Chondrocyte (in vitro differentiated cells): ENCODE measurements at places on chromosomes 1 and 21. TPM values are rescaled to one million over a fixed set of nuclear protein-coding genes. Genes with fewer than 3 reads are reported as not detected.

DNA sequence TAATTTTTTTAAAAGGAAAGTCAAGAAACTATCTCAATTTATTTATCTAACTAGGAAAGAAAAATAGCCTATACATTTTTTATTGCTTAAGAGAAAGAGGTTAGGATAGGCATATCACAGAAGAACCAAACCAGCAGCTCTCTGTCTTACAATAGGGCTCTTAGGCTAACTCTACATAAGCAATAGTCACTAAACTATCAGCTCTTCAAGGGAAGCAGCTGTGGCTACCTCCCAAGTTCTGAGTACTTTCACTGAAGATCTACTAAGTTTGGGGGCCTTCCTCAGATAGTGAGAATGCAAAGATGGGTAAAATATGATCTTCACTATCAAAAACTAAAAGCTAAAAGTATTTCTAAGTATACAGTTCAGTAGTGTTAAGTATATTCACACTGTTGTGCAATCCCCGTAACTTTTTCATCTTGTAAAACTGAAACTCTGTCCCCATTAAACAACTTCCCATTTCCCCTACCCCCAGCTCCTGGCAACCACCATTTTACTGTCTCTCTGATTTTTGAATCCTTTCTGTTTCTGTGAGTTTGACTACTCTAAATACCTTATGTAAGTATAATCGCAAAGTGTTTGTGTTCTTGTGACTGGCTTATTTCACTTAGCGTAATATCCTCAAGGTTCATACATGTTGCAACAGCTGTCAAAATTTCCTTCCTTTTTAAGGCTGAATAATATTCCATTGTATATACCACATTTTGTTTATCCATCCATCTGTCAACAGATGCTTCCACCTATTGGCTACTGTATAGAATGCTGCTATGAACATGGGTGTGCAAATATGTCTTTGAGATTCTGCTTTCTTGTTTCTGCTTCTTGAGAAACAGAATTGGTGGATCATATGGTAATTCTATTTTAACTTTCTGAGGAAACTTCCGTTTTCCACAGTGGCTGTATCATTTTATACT is 73.3 kb downstream of the ACBD6 start:
- DNase-seq: no peak

PADI4 gene
- 0.60 TPM in 1 of 3 replicates, not detected in the others for total RNA-seq

DNA sequence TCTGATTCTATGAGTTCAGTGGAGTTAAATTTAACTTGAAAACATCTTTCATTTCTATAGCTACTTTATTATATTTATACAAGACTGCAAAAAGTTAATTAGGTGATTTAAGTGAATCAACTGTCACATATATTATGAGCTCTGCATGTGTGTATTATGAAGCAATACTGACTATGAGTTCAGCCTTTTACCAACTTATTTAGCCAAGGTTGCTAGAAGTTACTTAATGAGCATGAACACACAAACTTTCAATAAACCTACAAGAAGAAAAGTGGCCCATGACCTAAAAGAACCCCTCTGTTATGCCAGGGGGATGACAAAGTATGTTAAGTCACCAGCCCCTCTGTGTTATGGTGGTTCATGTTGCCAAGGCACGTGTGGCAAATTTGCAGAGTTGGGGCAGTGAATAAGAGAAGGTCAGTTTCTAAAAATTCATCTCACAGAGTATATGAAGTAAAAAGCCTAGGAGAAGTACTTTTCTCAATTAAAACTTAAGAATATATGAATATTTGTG is 86.7 kb upstream of the LYPLAL1 start:
- DNase-seq: no peak

DNA sequence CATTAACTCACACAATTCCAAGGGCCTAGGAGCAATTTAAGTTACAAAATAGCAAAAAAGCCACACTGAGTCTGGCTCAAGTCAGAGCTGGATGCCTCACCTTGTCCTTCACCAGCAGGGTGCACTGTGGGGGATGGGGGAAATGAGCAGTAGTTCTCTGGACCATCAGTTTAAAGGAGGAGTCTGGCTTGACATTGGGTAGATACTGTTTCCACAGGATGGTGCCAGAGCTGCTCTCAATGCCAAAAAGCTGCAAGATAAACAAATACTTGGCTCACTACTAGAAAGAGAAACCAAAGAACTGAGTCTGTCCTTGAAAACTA is 18.8 kb downstream of the EMC1 start:
- no peak for DNase-seq

- no peak for DNase-seq
Observed at GRCh38 chr1:206606867-206607266, 5.4 kb downstream of the EIF2D start.
